ENCODE measurements at places on chromosomes 7 and 10.

GRCh38 chr7:93039282-93039681 is 78.5 kb downstream of the SAMD9 start:
- DNase-seq, result no peak

DNA sequence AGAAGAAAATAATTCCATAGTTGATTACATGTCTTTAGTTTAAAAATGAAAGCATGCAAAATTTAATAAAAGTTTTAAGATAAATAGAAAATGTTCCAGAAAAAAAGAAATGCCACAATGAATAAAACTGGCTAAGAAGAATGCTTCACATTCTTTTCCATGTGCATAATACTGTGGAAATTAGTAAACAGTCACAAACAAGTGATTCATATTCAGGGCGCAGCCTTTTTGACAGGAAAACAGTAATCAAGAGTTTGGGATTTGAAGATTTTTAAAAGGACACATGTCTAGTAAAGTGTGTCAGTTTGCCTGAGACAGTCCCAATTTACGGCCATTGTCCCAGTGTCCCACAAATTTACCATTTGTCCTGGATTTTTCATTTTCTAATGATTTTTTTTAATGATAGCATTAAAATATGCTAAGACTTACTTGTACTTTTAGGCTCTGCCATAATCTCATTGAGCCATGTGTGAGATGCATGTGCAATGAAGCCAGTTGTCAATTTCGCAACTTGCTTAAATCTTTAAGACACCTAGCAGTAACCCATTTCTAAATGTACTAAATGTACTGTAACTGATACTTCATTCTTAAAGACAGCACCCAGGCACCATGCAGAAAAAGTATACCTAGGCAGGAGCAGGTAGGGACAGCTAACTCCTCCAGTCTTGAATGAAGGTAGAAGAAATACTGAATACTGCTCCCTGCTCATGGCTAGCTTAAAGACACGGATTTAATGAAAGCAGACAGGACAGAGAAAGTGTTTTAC is 46.9 kb downstream of the ZNF438 start:
- peak; percentile 88 for DNase-seq

DNA sequence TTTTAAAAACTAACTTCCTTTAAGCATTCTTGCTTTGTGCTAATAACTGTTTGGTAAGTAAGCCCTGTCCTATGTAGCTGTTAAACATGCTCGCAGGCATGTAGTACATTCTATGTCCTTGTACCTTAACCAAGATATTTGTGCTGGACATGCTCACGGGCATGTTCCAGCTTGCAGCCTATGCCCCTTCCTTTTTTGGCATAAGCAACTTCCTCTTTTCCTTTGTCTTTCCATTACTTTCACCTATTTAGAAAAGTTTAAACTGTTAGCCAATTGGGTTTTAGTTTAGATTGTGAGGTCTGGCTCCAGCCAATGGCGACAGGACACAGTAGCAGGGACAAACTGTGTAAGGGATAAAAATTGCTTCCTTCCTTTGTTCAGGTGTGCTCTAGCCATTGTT is 14.4 kb upstream of the APBB1IP start:
- no peak for DNase-seq

DNA sequence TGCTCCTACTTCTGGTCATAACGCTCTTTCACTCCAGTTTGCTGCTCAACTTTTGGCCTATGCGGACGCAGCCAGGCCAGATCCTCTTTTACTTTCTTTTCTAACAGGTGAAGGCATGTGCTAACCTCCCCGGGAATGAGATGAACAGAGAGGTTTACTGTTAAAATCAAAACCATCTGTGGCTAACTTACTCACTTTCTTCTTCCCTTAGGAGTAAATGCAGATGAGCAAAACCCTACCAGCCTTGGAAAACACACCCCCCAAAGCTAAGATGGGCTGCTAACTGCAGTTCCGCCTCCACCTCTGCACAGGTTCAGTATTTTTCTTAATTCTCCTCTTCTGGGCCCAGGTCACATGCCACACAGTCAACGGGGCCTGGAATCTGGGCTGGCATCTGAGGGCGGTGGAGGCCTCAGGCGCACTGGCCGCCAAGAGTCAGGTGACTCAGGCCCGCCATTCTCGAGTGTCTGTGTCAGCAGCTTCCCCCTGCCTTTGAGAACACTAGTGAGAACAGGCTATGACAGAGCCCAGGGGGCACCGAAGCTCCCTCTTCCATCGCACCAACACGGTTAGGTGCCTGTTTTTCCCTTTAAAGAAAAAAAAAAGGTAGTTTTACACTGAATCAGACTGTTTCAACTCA is 11.1 kb downstream of the FAM53B start:
- DNase-seq, result peak; percentile 67

- no peak for DNase-seq
Measured at GRCh38 chr7:149544028-149544427, 46.4 kb upstream of the ZNF746 start.

GRCh38 chr7:24936121-24936824 is 43.7 kb downstream of the OSBPL3 start:
- DNase-seq, result peak; percentile 53

DNA sequence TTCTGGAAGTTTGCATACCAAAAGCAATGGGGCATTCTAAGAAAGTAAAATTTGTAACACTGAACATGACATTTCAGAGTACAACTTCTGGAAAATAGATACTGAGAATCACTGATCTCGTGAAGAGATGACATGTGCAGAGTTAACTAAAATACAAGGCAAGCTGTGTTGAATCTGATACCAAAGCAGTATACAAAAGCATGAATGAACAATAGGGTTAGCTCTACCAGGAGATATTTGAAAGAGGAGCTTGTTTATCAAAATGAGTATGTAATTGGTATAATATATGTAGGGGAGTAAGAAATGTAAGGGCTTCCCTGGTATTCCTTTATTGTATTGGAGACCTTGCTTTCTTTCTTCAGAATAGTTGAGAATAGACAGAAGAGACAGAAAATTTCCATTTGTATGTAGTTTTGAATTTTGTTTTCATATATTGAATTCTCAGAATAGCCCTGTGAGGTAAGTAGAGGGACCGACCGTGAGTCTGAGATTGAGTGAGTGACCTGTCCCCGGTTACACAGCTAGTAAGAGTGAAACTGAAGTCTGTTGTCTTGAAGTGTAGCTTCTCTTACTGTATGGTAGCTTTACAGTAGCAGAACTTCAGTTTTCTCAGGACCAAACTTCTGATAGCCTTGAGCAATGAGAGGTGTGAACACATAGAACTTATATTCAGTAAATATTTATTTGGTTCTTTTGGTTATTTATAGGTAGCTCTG is 5.0 kb downstream of the HBP1 start:
- DNase-seq, result no peak

DNA sequence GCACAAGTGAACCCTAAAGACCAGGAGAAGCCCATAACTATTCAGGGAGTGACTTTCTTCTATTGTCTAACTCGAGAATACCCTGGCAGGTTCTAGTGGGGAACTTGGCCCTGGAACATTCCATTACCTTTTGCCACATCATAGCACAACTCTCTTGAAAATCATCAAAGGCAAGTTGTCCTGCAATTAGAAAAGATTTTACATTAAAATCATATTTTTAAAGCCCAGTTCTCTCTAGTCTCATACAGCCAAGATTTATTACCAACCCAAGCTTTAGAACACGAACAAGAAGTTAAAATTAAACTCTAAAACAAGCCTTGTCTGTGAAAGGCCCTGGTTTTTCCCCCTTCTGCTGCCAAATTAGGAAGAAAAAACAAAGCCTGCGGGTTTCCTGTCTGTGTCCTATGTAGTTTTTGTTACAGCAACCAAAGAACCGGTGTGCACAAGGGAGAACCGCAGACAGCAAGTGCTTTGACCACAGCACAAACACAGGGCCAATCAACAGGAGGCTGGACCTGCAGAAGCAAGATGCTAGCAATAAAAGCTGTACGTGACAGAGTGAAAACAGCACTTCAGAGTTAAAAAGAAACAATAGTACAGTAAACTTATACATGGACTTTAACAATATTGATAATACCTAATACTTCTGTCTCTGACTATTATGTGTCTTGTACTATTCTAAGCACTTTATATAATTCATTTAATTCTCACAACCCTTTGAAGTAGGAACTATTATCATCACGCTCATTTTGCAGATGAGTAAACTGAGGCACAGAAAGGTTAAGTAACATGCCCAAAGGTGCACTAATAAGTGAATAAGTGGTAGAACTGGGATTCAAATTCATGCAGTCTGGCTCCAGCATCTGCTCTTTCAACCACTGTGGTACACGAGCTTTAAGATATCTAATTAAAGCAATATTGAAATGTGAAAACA is 65.8 kb downstream of the STK17A start:
- peak; percentile 65 for DNase-seq

- no peak for DNase-seq
Measured at GRCh38 chr10:546971-547590, 142.4 kb downstream of the DIP2C start.

GRCh38 chr10:92068900-92069299 is 145.3 kb downstream of the BTAF1 start:
- DNase-seq, result peak; percentile 18

DNA sequence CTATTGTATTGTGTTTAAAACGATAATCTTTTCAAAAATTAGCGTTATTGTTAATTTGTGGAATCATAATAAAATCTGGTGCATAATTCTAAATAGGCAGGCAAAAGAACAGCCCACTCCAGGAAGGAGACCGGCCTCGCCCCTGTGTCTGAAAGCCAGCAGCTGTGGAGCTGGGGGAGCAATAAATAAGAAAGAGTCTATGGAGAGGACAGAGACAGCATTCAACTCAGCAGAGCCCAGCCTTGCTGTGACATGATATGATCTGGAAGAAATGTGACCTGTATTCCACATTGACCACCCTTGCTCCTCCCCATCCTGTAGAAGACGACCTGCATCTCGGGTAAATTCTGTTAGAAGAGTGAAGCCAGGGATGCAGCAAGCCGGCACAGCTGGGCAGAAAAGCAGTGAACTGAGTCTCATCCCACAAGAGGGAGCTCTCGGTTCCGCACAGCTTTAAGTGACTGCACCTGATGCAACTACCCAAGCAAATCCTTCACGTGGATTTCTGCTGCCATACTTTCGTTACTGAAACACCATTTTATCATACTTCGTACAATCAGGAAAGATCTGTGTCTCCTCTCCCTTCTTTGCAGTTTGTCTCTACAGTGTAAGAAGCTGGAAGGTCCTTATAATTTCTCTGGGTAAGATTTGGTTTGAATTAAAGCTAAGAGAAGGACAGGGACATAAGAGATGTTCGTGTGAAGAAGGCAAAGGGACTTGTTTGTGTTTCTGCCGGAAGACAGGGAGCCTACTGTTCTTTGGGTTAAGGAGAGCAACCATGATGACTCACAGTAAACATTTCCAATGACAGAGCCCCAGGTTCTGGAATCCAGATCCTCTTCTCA is 427.1 kb downstream of the GPAM start:
- DNase-seq, result no peak

GRCh38 chr7:102433219-102434038 is at the start of gene ORAI2:
TSS of gene ORAI2 (plus strand) at chr7:102433575. CDS start at chr7:102438957, 5,382 bp downstream.
- peak; percentile 75 for DNase-seq

- DNase-seq, result no peak
Measured at GRCh38 chr10:113104047-113104446, 154.0 kb downstream of the TCF7L2 start.

DNA sequence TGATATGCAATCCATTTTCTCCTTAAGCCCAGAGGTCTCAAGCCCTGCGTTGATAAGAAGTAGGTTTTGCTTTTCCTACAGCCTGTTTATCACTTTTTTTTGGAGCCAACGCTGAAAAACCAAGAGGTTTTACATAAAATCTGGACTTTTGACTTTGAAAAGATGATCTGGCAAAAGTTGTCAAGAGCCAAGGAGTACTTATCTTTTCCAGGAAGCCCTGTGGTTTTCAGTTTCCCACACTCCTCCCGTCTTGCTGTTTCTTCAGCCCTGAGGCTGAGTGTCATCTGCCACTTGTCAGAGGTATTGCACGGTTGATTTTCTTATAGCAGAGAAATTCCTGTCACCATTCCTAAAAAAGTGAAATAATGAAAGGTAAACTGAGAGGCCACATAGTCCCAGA is 108.7 kb downstream of the TYW1 start:
- DNase-seq, result peak; percentile 36

DNA sequence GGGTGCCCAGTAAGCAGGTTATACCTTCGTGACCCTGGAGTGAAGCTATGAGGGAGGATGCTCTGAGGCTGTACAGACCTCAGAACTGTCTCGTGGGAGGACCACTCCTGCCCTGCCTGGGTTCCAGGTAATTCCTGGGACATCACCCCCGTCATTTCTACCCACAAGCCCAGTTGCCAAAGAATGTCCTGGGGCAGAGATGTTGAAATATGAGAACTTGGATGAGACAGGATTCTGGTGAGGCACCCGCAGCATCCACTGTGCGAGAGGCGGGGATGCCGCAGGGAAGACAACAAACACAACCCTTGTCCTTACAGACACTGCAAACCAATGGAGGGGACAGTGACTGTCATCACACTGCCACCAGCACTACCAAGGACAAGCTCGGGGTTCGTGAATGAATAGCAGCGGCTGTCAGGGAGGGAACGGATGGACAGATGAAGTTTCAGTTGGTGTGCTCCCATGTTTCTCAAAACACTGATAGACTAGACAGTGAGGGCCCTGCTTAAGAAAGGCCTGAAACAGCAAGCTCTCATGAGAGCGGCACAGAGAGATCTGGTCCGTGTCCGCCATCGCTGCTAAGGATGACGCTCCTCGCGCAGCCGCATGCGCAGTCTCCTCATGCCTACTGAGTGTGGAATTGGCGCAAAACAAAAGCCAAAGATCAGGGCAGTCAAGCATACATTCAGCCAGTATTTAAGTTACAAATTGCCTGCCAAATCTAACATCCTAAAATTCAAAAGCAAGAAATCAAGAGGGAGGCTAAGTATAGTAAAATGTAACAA is 82.0 kb upstream of the RHEB start:
- no peak for DNase-seq

- no peak for DNase-seq
Measured at GRCh38 chr10:92834331-92834730, 14.0 kb upstream of the EXOC6 start.

- DNase-seq, result no peak
Measured at GRCh38 chr7:102843850-102844249, 69.0 kb upstream of the LRRC17 start.

- no peak for DNase-seq
Measured at GRCh38 chr10:604716-605631, 84.5 kb downstream of the DIP2C start.

GRCh38 chr10:88870089-88870488 is 10.0 kb upstream of the STAMBPL1 start:
- DNase-seq, result no peak

DNA sequence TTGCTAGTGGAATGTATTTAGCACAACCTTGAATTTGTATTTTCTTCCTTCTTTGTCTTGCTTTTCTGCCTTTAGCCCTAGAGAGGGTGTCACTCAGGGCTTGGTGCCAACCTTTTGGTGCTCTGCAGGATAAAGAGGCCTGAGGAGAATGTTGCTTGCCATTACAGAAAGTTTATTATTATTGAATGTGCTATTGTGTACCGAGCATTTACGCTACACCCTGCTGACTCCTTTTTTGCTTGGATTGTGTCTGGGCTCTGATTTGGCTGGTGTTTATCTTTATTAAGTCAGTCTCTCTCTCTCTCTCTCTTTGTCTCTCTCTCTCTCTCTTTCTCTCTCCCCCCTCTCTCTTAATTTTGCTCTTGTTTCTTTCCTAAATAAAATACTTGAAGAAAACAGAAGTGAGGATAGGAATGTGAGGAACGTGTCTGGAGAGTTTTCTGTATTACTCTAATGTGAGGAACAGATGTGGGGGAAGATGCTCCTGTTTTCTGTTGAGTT is 284.4 kb upstream of the PHYHIPL start:
- DNase-seq, result no peak

- DNase-seq, result no peak
Measured at GRCh38 chr7:91405092-91405788, 141.0 kb downstream of the FZD1 start.

GRCh38 chr10:49645417-49645816 is 31.6 kb downstream of the CHAT start:
- DNase-seq, result no peak

GRCh38 chr7:50037086-50037485 is 56.0 kb downstream of the ZPBP start:
- no peak for DNase-seq

Data from cardiac fibroblast (primary cell).